ENCODE measurements at places on chromosomes 6 and 20.

GRCh38 chr20:1955217-1955616 lies 38.6 kb downstream of the PDYN start:
- no peak for DNase-seq

GRCh38 chr6:149044528-149044927 lies 273.0 kb upstream of the TAB2 start:
- no peak for DNase-seq

DNA sequence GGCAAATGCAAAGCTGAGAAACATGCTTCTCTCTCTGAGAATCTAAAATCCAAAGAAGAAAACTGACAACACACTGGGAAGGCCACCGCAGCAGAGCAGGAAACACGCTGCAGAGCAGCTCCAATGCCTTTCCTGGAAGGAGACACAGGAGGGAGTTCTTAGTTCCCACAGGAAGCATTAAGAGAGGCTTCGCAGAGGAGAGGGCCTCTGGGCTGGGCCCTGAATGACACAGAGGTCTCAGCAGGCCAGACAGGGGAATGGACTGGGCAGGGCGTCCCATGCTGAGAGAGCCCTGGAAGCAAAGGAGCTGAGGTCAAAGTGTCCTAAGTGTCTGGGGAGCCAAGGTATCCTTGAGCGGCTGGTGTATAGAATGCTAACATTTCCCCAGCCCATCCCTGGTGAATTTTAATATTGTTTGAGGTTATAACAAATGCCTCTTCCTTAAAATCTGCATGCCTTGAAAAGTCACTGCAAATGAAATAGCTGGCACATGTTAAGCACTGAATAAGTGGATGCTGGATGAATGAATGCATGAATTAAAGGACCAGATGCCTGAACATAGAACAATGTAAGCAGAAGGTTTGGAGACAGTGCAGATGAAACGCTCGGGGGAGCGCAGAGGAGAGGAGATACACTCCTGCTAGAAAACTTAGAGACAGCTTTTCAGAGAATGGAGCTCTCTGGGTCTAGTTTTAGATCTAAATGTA lies 110.0 kb upstream of the SYNDIG1 start:
- DNase-seq: no peak

- no peak for DNase-seq
These were observed 403.2 kb downstream of the SAMD5 start for GRCh38 chr6:147911686-147912085.

DNA sequence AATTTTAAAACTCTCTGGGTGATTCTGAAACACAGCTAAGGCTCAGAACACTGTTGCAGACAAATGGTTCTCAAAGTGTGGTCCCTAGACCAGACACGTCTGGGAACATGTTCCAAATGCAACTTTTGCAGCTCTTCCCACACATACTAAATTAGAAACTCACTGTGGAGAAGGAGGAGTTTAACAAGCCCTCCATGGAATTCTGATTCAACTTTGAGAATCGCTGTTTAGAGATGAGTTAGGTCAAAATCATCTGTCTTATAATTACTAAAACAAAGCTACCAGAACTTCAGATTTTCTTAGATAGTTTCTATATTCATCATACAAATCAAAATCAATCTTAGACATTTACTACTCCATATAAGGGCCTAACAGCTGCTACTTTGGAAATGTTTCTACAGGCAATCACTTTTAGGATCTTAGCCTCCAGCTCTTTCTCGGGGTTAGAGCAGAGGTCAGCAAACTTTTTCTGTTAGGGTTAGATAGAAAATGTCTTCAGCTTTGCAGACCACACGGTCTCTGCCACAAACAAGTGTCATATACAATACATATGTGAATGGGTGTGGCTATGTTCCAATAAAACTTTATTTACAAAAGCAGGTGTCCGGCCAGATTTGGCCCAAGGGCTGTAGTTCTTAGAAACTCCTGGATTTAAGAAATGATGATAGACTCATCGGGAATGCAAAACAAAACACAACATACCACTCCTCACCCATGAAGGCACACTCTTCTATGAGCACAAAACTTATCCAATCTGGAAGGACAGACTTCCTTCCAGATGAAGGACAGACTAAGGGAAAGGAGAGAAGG lies 50.0 kb upstream of the ARHGAP18 start:
- no peak for DNase-seq

DNA sequence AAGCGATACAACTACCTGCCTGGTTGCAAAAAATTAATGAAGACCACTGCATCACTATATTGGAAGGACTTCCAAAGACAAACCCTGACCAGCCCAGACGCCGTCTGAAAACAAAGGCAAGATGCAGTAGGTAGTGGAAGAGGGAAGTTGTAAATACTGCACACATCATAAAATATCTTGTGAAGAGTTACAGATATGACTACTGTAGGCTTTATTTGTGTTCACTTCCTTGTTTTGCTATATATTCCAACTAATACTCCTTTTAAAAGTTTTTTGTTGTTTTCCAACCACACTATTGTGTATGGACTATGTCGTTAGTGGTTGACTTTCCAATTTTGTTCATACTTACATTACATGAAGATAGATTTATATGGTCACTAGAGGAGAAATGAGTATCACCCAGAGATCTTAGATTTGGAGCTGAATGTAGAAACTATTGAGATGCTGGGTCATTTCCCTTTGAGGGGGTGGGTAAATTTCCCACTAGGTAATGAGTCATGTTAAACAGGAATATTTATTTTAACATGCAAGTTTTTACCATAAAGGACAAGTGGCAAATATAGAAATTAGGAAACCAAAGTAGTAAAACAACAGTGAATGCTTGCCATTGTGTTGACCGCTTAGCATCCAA lies 16.6 kb upstream of the TXLNB start:
- DNase-seq: no peak

- DNase-seq: no peak
These were observed 670 bp downstream of the NCOA5 start for GRCh38 chr20:46089167-46089416.

- no peak for DNase-seq
These were observed 7.6 kb downstream of the DHX16 start for GRCh38 chr6:30664994-30665767.

- DNase-seq: no peak
These were observed 3.7 kb upstream of the RBM38 start for GRCh38 chr20:57387463-57387862.

- no peak for DNase-seq
These were observed 109.0 kb downstream of the TFAP2A start for GRCh38 chr6:10305790-10306415.

DNA sequence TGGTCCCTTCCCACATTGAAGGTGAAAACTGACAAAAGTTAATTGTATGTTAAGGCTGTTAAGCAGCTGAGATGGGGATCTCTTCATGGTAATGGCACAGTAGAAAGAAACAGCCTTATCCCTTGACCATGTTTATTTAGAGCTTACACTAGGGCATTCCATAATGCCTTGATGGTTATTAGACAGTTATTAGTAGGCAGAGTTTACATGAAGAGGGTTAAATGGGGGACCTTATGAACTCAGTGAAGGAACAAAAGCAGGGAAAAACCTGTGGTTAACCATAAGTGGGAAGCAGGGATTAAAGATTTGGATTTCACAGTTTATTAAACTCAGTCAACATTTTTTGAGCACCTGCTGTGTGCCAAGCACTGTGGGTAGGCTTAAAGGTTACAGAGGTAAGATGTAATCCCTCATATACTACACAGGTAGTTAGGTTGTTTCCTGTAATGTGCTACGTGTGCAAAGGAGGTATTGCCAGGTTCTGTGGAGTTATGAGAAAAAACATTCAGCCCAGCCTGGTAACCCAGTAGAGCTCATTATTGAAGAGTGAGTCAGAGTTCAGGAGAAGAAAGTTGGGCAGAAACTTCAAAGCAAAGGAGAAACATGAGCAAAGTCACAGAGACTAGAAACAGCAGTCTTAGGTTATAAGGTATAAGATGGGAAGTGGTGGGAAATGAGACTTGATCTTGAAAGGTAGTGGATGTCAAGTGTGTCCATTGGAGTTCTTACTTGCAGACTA lies 32.3 kb upstream of the GNRH2 start:
- no peak for DNase-seq

DNA sequence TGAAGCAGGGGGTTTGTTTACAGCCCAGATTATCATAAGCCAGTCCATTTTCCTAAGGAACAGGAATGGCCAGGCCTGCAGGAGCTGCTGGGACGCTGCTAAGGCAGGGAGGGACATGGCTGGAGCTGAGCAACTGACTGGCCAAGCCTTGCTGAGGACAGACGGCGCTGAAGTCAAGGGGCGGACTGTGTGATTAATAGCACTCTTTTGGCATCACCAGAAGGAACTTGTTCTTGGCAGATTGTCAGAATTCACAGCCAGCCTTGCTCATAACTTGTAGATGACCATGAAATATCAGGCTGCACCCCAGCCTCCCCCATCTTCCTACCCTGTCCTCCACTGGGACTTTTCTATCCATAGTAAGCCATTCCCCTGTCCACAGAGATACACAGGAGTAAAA lies 218.8 kb upstream of the RNF24 start:
- no peak for DNase-seq

- no peak for DNase-seq
These were observed 60.8 kb downstream of the SLC35D3 start for GRCh38 chr6:136982928-136983327.

DNA sequence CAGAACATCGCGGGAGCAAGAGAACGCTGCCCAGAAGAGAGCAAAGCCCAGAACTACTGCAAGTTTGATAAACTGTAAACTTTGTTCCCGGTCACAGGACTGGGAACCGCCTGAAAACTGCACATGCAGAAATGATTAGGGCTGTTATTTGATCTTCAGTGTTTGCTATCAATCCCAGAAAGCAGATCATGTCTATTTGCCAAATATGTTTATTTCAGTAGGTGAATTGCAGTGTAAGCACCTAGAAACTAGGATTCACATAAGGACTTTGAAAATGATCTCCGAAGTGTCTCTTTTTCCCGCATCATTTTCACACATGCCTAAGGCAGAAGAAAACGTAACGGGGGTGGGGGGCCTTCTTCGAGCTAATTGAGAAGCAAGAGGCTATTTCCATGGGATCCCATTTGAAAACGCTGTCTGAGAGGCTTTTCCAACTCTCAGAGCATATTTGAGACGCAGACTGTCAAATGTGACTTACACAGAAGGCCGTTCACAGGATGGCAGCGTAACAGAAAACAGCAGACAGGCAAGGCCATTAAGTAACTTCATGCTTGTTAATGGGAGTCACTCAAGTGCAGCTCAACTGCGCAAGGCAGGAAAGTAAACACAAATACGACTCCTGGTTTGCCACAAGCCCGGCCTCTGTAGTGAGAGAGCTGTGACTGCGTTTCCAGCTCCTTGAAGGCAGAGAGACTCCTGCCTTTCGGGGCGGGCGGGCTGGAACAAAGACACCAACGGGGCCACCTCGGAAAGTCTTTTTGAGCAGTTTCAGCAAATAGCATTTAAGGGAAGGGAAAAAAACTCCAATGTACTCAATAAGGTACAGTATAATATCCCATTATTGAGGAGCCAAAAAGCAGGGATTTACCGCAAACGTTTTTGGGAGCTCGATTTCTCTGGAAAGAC lies 144.7 kb upstream of the ZNF217 start:
- DNase-seq: peak; percentile 86

- DNase-seq: no peak
These were observed 26.4 kb downstream of the SNX9 start for GRCh38 chr6:157849288-157850017.

DNA sequence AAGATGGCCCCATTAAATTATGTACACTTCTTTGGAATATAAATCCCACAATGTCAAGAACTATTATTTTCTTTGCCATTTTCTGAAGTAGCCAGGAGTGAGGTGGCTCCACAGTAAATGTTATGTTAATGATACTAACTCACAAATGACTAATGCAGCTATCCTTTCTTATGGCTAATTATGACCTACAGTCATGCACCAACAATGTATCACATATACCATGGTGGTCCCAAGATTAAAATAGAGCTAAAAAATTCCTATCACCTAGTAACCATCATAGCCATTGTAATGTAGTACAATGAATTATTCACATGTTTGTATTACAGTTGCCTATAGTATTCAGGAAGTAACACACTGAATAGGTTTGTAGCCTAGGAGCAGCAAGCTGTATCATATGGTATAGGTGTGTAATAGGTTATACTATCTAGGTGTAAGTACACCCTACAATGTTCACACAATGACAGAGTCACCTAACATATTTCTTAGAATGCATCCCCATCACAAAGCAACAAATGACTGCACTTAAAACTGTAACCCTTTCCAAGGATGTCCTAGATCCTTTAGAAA lies 15.3 kb downstream of the ECHDC1 start:
- no peak for DNase-seq

- no peak for DNase-seq
These were observed 2.9 kb upstream of the SLC22A1 start for GRCh38 chr6:160118620-160119229.

DNA sequence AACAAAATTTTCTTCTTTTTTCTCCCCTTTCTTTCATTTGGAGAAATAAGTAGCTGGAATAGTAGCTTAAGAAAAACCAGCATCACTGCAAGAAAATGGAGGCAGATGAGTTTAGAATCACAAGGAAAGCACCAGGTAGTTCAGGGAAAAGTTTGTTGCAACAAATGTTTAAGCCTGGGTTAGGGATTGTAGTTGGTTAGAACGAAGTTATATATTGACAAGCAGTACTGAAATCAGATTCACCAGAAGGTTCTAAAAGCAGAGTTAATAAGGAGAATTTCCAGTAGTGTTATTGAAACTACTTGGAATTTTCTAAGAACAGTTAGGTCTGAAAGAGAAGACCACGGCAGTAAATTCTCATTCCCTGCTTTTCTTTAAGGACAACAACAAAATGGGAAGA lies 70.2 kb downstream of the BMP2 start:
- DNase-seq: no peak

All from NCI-H2107 (cell line).